Small intestine (tissue), 16 donors: ENCODE measurements at places on chromosomes 4 and X.

- no peaks in the 10 kb centered on the region for H3K36me3 ChIP-seq
- H3K27me3 ChIP-seq: no peaks in the 10 kb centered on the region
- H3K4me3 ChIP-seq: no peak overlapping the region
- no peak for DNase-seq
- no peak overlapping the region for H3K27ac ChIP-seq
- H3K4me1 ChIP-seq: no peaks in the 10 kb centered on the region
Observed at GRCh38 chr4:147037069-147037468, 91.4 kb upstream of the TTC29 start.

DNA sequence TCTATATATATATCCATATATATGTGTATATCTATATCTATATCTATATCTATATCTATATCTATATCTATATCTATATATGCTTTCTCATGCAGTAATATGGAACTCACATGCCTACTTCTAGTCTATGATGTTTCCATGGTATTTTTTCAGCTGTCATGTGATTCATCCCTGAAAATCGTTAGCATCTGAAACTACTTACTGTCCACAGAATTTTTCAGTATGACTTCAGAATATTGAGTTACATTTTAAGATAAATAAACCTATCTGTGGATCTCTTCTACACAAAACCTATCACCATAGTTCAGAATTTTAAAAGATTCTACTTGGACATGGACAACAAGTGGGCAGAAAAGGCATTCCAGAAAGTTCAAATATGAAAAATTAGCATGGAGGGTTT lies 855.1 kb upstream of the INTU start:
- DNase-seq: no peak
- no peak overlapping the region for H3K4me3 ChIP-seq
- no peaks in the 10 kb centered on the region for H3K4me1 ChIP-seq
- H3K36me3 ChIP-seq: no peaks in the 10 kb centered on the region
- no peaks in the 10 kb centered on the region for H3K27me3 ChIP-seq
- no peak overlapping the region for H3K27ac ChIP-seq

GRCh38 chrX:111831343-111831742 lies 44.6 kb upstream of the TRPC5OS start:
- no peak overlapping the region for H3K4me3 ChIP-seq
- no peaks in the 10 kb centered on the region for H3K36me3 ChIP-seq
- no peaks in the 10 kb centered on the region for H3K4me1 ChIP-seq
- DNase-seq: no peak
- H3K27me3 ChIP-seq: no peaks in the 10 kb centered on the region
- no peak overlapping the region for H3K27ac ChIP-seq

DNA sequence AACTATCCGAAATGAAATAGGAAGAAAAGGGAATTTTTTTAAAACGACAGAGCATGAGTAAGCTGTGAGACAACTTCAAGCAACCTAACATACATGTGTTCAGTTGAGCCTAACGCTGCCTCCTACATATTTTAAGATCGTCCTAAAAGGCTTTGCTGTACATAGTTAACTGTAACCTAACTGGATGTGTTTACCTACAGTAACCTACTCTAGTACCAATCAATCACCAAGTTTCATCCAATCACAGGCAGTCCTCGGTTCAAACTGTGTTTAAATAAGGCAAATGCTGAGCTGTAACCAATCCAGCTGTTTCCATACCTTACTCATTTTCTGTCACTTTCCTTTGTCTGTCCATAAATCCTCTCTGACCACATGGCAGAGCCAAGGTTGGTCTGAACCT lies 17.1 kb downstream of the RCHY1 start:
- no peaks in the 10 kb centered on the region for H3K4me1 ChIP-seq
- H3K4me3 ChIP-seq: no peak overlapping the region
- no peak for DNase-seq
- H3K36me3 ChIP-seq: peaks cover 7% of the 10 kb centered on the region
- no peak overlapping the region for H3K27ac ChIP-seq
- H3K27me3 ChIP-seq: no peaks in the 10 kb centered on the region

GRCh38 chr4:53119680-53120079 lies 246.2 kb downstream of the SCFD2 start:
- peak overlapping the region; percentile 42 for H3K27ac ChIP-seq
- H3K27me3 ChIP-seq: no peaks in the 10 kb centered on the region
- no peaks in the 10 kb centered on the region for H3K36me3 ChIP-seq

DNA sequence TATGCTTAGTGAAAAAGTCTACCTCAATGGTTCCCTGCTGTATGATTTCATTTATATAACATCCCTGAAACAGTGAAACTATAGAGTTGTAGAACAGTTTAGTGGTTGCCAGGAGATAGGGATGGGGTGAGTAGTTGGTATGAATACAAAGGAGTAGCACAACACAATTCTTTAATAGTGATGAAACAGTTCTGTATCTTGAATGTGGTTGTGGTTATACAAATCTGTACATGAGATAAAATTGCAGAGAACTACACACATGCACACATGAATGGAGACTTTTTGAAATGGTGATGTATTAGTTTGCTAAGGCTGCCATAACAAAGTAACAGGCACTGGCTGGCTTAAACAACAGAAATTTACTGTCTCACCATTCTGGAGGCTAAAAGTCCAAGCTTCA lies 677.1 kb downstream of the ADGRL3 start:
- no peak for DNase-seq
- no peaks in the 10 kb centered on the region for H3K4me1 ChIP-seq
- no peak overlapping the region for H3K4me3 ChIP-seq
- no peaks in the 10 kb centered on the region for H3K36me3 ChIP-seq
- H3K27me3 ChIP-seq: no peaks in the 10 kb centered on the region

DNA sequence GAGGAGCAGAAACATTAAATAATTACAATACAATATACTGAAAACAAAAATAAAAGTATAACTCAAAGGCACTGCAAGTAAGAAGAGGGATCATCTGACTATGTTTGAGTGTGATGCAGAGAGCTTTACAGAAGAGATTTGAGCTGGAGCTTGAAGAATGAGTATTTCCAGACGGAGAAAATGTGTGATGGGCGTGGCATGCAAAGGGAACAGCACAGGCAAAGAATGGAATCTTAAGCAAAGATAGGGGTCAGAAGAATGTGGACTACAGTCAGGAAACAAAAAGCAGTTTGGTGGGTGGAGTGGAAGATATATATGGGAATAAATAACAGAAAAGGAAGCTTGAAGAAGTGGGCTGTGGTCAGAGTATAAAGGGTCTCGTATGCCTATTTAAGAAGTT lies 45.5 kb downstream of the OPHN1 start:
- no peak overlapping the region for H3K27ac ChIP-seq
- no peak overlapping the region for H3K4me3 ChIP-seq
- no peaks in the 10 kb centered on the region for H3K27me3 ChIP-seq
- H3K4me1 ChIP-seq: no peaks in the 10 kb centered on the region
- H3K36me3 ChIP-seq: no peaks in the 10 kb centered on the region
- DNase-seq: no peak

DNA sequence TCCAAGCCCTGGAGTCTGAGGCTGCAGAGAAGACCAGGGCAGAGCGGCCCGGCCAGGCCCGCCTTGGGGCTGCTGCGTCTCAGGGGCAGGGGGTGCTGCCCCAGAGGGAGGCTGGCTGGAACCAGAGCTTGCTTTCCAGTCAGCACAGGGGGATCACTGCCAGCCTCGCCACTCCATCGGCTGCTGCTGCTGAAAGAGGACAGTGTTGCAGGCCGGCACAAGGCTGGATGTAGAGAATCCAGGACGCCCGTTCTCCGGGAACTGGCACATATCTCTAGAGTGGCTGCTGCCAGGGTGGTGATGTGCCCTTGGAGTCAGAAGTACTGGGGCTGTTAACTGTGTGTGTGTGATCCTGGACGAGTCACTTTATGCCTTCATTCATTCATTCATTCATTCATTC lies 31.9 kb upstream of the SORCS2 start:
- no peak overlapping the region for H3K4me3 ChIP-seq
- no peak overlapping the region for H3K27ac ChIP-seq
- H3K4me1 ChIP-seq: peaks cover 17% of the 10 kb centered on the region
- no peaks in the 10 kb centered on the region for H3K27me3 ChIP-seq
- DNase-seq: no peak

DNA sequence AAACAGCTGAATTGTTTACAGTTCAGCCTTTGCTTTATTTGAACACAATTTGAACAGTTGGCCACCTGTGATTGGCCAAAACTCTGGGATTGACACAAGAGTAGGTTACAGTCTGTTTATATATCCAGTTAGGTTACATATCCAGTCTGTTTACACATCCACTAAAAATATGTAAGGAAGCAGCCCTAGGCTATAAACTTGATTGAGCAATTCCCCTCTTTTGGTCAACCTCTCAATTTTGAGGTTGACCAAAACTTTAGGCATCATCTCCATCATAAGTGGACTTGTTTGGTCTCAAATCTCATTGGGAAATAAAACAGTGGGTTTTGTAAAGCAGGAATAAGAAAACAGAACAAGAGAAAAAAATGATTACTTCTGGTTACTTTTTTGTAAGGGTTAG lies 190.8 kb downstream of the SPATA18 start:
- H3K4me3 ChIP-seq: no peak overlapping the region
- no peaks in the 10 kb centered on the region for H3K27me3 ChIP-seq
- no peaks in the 10 kb centered on the region for H3K36me3 ChIP-seq
- DNase-seq: no peak

DNA sequence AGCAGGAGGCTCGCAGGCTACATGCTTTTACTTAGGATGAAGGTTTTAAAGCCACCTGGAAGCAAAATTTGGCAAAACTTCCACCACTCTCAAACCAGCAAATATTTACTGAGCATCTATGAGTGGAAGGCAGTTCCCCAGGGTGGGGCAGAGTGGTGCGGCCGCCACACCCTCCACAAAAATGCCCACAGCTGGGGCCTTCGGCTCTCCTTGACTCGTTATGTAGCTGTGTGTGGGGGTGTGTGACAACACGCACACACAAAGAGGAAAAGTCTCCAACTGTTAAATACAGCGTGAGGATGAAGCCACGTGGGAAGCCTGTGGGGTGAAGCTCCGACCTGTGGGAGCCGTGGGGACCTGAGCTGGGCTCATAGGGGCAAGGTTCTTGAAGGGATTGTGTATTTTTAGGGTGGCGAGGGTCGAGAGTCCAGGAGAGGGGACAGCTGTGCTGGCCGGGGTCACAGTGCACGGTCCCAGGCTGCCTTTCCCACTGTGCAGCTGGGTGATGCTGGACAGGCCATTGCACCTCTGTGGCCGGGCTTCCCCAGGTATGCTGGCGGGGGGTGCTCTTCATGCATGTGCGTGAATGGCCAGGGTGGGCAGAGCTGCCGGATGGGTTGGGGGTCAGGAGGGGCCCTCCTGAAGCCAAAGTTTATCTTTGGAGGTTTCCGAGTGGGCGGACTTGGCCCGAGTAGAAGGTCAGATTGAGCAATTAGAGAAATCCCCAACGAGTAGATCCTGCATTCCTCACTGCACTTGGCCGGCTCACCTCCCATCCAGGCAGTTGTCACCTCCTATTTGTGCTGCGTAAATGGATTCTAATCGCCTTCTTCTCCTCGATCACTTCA lies 25.4 kb downstream of the SORCS2 start:
- H3K4me3 ChIP-seq: no peak overlapping the region
- no peaks in the 10 kb centered on the region for H3K36me3 ChIP-seq
- no peak overlapping the region for H3K27ac ChIP-seq
- no peaks in the 10 kb centered on the region for H3K27me3 ChIP-seq

DNA sequence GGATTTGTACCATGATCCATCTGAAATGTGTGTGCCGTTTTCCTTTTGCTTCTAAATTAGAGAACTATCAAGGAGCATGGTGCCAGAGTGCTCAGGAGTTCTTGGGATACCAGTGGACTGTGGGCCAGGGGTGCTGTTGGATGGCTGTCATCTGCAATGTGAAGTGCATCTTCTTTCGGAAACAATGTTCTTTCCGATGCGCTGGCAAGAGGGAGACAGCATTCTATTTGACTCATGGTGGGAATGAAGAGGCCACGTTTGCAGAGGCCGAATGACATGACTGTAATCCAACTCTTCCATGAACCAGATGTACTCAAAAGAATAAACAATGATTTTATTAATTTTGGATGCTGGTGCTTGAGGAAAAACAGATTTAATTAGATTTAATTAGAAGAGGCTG lies 45.5 kb downstream of the SORCS2 start:
- no peaks in the 10 kb centered on the region for H3K27me3 ChIP-seq
- H3K4me1 ChIP-seq: no peaks in the 10 kb centered on the region
- no peaks in the 10 kb centered on the region for H3K36me3 ChIP-seq
- no peak overlapping the region for H3K27ac ChIP-seq
- no peak overlapping the region for H3K4me3 ChIP-seq
- DNase-seq: no peak

GRCh38 chr4:39825090-39825489 lies 127.2 kb downstream of the UBE2K start:
- H3K27ac ChIP-seq: no peak overlapping the region
- no peak overlapping the region for H3K4me3 ChIP-seq
- no peaks in the 10 kb centered on the region for H3K4me1 ChIP-seq
- peaks cover 2% of the 10 kb centered on the region for H3K36me3 ChIP-seq

DNA sequence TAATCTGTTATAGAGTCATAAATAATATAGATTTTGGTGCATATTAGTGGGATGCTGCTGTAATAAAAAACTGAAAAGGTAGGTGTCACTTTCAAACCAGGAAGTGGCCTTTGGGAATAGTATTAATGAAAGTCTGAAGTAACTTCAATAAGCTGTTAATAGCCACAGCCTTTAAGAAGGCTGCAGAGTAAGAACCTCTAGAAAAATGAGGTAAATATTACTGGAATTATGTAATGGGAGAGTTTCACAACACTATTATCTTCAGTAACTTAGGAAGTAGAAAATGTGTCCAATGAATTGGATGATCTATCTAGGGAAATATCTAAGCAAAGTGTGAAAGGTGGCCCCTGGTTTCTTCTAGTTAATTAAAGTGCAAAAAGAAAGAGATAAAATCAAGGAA lies 104.7 kb downstream of the NCAPG start:
- H3K36me3 ChIP-seq: no peaks in the 10 kb centered on the region
- H3K27me3 ChIP-seq: no peaks in the 10 kb centered on the region
- H3K27ac ChIP-seq: no peak overlapping the region
- no peak overlapping the region for H3K4me3 ChIP-seq
- no peaks in the 10 kb centered on the region for H3K4me1 ChIP-seq

- H3K27ac ChIP-seq: no peak overlapping the region
- H3K27me3 ChIP-seq: no peaks in the 10 kb centered on the region
- H3K36me3 ChIP-seq: no peaks in the 10 kb centered on the region
- no peak overlapping the region for H3K4me3 ChIP-seq
Observed at GRCh38 chrX:95889279-95889678, 795.4 kb upstream of the DIAPH2 start.

DNA sequence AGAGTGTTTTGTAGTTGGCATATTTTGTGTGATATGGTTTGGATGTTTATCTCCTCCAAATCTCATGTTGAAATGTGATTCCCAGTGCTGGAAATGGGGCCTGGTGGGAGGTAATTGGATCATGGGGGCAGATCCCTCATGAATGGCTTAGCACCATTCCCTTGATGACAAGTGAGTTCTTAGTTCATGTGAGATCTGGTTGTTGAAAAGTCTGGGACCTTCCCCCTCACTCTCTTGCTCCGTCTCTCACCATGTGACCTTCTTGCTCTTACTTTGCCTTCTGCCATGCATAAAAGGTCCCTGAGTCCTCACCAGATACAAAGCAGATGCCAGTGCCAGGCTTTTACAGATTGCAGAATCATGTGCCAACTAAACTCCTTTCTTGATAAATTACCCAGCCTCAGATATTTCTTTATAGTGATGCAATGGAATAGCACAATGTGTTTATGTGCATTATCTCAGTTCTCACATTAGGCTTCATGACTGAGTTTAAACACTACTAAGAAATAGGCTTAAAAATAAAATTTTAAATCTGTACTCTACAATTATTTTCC lies 1348.8 kb downstream of the STIM2 start:
- H3K4me3 ChIP-seq: no peak overlapping the region
- no peak overlapping the region for H3K27ac ChIP-seq
- H3K27me3 ChIP-seq: no peaks in the 10 kb centered on the region
- DNase-seq: no peak
- H3K36me3 ChIP-seq: no peaks in the 10 kb centered on the region

- DNase-seq: no peak
- no peaks in the 10 kb centered on the region for H3K27me3 ChIP-seq
- no peaks in the 10 kb centered on the region for H3K36me3 ChIP-seq
- H3K4me1 ChIP-seq: no peaks in the 10 kb centered on the region
- H3K4me3 ChIP-seq: no peak overlapping the region
Observed at GRCh38 chr4:14233126-14233525, 605.6 kb upstream of the BOD1L1 start.
